ENCODE measurements at places on chromosomes 11 and 22.
A peak's percentile ranks its signal among the peaks of the same experiment; 100 is the strongest.

GRCh38 chr11:44861849-44862557 is 88.7 kb downstream of the TP53I11 start:
- DNase-seq = peak; percentile 50

DNA sequence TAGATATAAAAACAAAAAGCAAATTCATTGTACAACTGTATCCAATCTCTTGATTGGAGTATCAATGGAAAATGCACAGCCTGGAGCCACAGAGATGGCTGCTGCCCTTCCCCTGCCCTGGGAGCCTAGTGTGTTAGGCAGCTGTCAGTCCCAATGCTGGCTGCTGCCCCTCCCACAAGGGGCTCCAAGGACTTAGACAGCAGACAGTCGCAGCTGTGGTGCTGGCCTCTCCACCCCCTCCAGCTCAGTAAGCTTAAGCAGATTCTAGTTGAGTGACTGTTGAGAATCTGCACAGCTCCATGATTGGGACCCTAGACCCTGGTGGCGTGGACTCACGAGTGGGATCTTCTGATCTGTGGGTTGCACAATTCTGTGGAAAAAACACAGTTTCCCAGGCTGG is 1511.2 kb downstream of the FAM181B start:
- DNase-seq = no peak

GRCh38 chr22:24494167-24494527 is 985 bp upstream of the UPB1 start:
- no peak for DNase-seq

- DNase-seq = peak; percentile 51
Observed at GRCh38 chr22:22508274-22509176, at the start of gene ZNF280B. Gene ZNF280B, minus strand, starts transcription at chr22:22508742. Its CDS starts 19,344 bp downstream, at chr22:22489398.

GRCh38 chr11:119417726-119418540 is 5.0 kb downstream of the THY1 start:
- no peak for DNase-seq

GRCh38 chr11:2196970-2197770 is 25.6 kb upstream of the TH start:
- peak; percentile 65 for DNase-seq

- DNase-seq = peak; percentile 92
Observed at GRCh38 chr22:40183029-40183581, 5.4 kb downstream of the TNRC6B start.

- no peak for DNase-seq
Observed at GRCh38 chr11:99351624-99352023, 330.9 kb downstream of the CNTN5 start.

- DNase-seq = no peak
Observed at GRCh38 chr11:6571434-6572008, 31.9 kb downstream of the RRP8 start.

All from dermis microvascular lymphatic vessel endothelial cell (primary cell).